LHCN-M2 (cell line): ENCODE measurements at places on chromosomes 5 and 9. TPM values are rescaled to one million over a fixed set of nuclear protein-coding genes. Genes with fewer than 3 reads are reported as not detected.

- peak; percentile 69 for DNase-seq
Observed at GRCh38 chr5:91641730-91642350, 258.7 kb upstream of the ARRDC3 start.

DNA sequence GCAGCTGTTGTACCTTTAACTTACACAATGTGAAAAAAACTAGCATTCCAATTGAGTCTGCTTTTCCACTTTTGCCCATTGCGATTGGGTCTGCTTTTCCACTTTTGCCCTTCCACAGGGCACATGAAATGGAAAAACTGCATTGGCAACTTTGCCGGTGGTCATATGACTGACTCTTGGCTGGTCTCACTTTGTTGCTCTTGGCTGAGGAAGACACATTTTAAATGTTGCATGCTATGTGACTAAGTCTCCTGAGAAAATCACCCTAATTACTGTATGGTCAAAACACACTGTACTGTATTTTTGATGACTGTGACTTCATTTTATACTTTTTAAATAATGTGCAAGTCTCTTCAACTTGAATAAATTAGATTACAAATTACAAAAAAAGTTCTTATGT is 1.6 kb upstream of the OXCT1 start:
- DNase-seq = peak; percentile 64

- DNase-seq = no peak
Observed at GRCh38 chr5:96196890-96197289, 235.2 kb upstream of the ELL2 start.

- no peak for DNase-seq
Observed at GRCh38 chr5:88829054-88829453, 53.9 kb downstream of the MEF2C start.

GRCh38 chr9:134099123-134099761 is 31.4 kb upstream of the BRD3 start:
- DNase-seq = peak; percentile 25

DNA sequence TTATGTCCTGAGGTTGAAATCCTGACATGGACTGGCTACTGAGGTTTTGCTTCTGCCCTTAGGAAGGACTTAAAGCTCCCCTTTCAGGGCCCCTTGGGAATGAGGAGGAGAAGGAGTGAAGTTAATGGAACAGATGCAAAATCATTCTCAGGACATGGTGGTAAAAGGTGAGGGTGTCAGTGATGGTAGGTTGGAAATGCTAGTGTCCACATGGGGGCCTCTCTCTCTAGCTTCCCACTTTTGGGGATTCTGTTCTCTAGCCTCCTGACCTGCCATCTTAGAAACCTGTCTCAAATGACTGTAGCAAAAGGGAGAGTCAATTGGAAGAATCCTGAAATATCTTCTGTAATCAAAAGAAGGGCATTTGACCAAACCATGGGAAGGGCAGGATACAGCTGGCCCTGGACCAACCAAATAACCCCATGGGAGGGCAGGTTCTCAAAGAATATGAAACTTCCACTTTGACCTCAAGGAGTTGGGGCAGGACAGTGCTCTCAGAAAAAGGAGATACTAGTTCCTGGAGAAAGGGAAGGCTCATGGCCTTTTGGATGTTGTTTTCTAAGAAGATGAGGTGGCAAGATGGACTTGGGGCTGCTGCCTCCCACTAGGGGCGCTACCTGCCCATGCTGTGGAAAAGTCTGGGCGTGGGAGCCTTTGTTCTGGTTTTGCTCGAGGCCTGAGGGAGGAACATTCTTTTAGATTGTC is 21.2 kb upstream of the MLANA start:
- DNase-seq = no peak

DNA sequence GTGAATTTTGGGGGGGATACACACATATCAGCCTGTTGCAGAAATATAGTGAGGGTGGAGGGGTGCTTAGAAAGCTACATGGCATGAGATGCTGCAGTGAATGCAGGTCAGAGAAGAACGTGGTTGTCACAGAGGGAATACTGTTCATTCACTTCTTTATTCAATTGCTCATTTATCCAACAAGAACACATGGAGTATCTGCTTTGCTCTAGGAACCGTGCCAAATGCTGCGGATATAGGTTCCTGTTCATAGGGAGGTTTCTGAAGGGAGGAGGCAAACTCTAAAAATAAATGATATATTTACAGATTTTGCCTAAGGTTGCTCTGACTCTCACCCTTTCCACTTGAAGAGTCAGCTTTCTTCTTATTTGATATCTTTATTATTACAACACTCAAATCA is 444.3 kb upstream of the CLINT1 start:
- DNase-seq = no peak

GRCh38 chr9:129775448-129775798 is 22.6 kb upstream of the PTGES start:
- no peak for DNase-seq

DNA sequence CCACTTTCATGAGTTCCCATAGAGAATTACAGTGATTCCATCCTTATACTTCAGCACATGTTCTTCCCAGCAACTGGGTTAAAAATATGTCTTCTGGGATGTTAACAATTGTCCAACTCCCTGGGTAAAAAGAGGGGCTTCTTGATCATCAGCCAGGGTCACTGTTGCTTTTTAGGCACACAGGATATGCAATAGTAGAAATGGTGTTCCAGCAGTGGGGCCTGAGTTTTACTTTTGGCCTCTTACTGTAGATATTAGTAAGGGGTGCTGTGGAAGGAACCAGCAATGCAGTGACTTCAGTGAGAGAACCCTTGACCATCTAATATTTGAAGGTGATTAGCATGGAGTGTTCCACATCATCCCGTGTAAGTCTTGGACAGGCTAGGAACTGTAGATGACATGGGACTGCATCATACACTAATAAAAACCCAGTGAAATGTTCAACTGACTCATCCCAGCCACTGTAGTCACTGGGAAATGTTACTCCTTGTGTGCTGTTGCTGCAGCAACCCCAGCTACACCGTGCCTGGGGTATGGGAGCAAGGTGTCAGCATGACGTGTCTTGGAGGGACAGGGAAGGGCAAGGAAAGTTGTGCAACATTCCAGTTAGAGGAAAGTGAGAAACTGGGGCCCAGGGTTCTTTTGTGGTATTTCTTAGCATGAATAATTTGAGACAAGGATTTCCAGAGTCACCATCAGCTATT is 610.9 kb downstream of the RAB3C start:
- DNase-seq = peak; percentile 97

DNA sequence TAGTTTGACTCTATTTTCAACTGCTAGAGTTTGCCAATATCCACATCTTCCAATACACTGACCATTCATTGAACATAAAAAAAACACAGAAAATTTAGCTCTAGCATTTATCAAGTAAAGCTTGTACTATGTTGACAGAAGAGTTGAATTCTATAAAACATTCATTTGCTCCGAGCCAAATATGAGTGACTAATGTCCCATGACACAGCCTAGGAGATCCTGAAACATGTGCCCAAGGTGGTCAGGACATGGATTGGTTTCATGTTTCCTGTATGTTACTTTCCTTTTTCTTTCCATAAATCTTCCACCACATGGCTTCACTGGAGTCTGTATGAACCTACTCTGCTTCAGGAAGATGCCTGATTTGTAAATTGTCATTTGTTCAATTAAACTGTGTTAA is 122.4 kb upstream of the PRDM9 start:
- no peak for DNase-seq

GRCh38 chr5:32249668-32250067 is 63.1 kb downstream of the MTMR12 start:
- DNase-seq = no peak

- DNase-seq = no peak
Observed at GRCh38 chr9:114470581-114470980, 34.7 kb downstream of the WHRN start.

DNA sequence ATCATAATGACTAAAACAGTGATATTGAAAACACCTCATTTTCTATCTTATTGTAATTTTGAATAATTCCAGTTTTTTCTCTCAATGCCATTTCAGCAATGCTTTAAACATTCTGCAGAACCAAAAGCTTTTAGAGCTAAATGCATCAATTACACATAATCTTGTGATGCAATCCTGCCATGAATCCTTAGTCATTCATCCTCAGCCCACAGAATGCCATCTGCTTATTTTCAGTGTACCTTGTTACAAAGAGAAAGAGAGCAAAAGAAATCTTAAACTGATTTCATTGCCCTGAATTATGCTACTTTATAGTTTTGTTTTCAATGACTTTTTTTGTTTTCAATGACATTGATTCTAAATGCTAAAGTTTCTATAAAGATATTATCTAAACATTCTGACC is 1234.8 kb upstream of the C9orf72 start:
- DNase-seq = peak; percentile 89

DNA sequence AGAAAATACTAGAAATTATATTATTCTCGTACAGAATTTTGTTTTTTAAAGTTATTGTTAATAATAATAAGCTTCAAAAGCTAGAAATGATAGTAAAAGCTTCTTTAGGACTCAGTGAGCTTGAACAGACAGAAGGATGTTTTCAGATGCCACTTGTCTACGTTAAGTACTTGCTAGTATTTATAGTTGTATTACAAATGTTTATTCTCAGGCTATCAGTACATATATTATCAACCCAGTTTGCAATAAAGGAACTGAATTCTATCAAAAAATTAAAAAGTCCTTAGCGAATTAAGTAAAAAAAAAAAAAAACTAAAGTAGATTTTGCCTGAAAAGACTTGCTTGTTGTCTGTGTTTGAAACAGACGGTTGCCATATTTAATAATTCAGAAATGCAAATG is 23.9 kb downstream of the HCN1 start:
- DNase-seq = no peak

DNA sequence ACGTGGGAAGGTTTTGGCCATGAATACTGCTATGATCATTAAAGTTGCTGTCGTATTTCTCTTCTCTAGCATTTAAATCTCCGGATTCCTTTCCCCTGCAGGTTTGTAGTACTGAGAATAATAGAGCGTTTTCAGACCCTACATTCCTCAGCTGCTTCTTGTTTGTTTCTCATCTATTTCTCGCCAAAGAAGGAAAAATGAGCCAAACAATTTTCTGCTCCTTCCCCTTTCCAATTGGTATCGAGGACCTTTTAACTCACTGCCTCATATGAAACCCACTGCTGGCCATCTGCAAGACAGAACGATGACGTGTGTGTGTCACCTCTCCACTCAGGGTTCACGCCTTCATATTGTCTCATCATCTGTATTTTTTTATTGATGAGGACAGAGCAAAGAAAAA is 689.4 kb upstream of the WWC1 start:
- DNase-seq = no peak

- no peak for DNase-seq
Observed at GRCh38 chr5:88940713-88941112, 57.7 kb upstream of the MEF2C start.

DNA sequence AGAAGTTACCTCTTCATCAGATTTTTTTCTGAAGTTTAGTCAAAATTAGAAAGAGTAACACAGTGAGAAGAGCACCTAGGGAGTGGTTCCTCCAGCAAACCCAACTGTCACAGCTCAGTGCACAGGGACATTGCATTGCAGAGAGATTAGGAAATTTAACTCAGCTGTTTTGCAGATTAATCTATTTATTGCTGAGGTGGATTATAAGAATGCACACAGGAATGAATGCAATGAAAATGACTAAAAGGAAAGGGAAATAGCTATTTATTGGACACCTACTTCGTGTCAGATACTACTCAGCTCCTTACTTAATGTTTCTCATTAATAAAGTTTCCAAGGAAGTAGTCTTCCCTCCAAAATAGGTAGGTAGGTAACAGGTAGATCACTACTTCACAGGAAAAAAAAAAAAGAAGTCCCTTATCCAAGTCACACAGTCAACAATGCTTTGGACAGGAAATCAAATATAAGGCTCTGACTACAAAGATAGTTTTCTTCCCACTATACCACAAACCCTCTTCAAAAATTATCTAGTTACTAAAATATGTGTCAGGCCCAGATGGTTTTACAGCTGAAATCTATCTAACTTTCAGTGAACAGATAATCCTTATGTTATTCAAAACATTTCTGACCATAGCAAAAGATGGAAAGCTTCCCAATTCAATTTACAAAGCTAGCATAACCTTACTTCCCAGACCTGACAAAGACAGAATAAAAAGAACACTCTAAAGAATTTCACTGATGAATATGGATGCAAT is 442.2 kb upstream of the MPDZ start:
- DNase-seq = peak; percentile 70

GRCh38 chr9:137128862-137129455 is 10.0 kb upstream of the GRIN1 start:
- no peak for DNase-seq

DNA sequence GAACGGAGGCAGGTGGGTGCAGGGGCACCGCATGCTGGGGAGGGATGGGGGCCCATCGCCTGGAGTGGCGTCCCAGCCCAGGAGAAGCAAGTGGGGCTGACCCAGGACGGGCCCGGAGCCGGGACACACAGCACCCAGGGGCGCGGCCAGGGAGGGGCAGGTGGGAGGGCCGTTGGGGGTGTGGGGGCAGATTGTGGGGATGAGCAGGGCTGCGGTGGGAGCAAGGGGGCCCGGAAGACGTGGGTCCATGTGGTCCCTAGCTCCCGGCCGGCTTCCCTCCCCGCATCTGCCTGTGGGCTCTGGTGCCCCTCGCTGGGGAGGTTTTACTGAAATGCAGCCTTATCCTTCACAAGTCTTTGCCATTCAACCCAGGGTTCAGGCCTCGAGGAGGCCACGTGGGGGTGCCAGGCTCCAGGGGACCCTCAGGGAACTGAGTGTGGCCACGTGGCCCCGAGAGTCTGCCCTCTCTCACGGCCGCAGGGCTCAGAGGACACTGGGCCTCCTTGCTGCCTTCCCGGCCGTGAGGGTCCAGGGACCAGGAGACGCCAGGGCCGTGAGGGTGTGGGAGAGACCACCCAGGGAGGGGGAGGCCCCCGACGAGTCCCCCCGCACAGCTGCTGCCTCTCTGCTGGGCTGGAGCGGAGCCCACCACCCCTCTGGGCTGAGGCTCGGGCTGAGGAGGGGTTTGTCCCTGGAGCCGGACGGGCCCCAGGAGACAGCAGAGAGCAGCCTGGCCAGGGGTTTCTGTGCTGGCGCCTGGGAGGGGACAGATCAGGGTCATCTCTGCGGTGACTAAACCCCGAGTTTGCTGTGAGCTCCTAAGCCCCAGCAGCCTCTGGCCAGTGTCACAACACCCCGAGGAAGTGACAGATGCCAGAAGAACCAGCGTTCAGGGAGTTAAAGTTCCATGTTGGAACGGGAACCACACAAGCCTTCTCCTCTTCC is 35.2 kb downstream of the SLC9A3 start:
- no peak for DNase-seq

- peak; percentile 51 for DNase-seq
Observed at GRCh38 chr9:33721674-33722358, 73.5 kb upstream of the PRSS3 start.

DNA sequence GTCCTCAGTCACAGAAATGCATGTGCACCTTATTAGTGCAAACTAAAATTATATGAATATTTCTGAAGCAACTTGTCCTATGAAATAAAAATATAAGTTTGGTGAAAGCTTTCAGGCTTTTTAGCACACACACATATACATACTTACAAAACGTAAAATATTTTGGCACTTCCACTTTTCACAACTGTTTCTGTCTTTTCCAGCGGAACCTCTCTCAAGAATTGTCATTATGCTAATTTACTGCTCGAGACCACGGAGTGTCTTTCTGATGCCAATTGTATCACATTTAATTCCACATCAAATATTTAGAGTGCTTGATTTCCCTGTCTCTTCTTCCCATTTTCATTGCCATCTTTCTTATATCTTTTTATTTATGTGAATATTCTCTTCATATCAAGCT is 100.4 kb downstream of the MEF2C start:
- DNase-seq = no peak

- DNase-seq = no peak
Observed at GRCh38 chr9:131598121-131598520, 52.8 kb downstream of the PRRT1B start.

Gene LECT2
- total RNA-seq = not detected in 2 replicates

Gene FOXD4L4
- total RNA-seq = 0.06 and 0.17 TPM in 2 replicates

Gene DOCK8
- not detected in 2 replicates for total RNA-seq

Gene EQTN
- not detected in 2 replicates for total RNA-seq

Gene EPB41L4A
- not detected in 2 replicates for total RNA-seq

Gene SLC6A19
- total RNA-seq = not detected in 2 replicates

Gene GFPT2
- total RNA-seq = 148 and 189 TPM in 2 replicates

Gene GABRB2
- total RNA-seq = 5.9 and 10.5 TPM in 2 replicates

Gene MLANA
- total RNA-seq = 0.11 TPM in 1 of 2 replicates, not detected in the other
